Activated CD4-positive, alpha-beta T cell treated with anti-CD3 and anti-CD28 coated beads, Interleukin-2, amount 10 ng/mL, durations not matched to agents 7 days and 5 days (primary cell): ENCODE measurements at places on chromosomes 4 and X.

GRCh38 chrX:68659786-68660185 lies 12.3 kb downstream of the STARD8 start:
- no peak for DNase-seq

DNA sequence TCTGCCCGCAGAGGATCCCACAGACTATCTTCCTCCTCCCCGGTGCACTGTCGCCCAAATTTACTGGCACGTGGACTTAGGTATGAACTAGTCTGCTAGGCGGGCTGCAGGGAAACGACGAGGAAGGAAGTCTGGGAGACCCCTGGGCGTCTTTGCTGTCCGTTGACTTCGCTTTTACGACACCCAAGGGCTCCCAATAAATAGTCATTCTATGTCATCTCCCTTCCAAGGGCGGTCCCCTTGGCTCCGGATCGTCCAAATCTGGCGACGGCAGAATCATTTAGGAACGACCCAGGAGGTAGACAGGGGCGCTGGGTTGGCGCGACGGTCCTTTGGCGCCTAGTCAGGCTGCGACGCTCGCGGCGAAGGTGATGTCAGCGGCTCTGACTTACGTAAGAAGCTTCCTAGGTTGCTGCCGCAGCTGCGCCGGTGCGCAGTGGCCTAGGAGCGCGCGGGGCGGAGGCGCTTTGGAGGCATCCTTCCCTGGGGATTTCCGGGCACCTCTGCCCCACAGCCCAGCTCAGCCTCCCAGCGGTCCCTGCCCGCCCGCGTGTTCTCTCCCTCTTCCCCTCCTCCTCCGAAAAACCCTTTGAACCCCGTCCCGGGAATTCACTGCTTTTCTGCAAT lies 2.2 kb downstream of the NHS start:
- no peak for DNase-seq

- no peak for DNase-seq
Observed at GRCh38 chr4:41631523-41631922, 93.6 kb downstream of the LIMCH1 start.

DNA sequence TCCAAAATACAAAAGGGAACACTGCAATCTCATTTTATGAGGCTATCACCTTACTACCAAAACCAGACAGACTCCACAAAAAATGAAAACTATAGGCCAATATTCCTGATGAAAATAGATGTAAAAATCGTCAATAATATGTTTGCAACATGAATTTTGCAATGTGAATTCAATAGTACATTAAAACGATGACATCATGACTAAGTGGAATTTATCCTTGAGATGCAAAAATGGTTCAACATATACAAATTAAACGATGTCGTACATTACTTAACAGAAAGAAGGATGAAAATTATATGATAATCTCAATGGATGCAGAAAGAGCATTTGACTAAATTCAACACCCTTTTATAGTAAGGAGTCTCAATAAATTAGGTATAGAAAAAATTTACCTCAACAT lies 123.0 kb downstream of the AREG start:
- DNase-seq: no peak

DNA sequence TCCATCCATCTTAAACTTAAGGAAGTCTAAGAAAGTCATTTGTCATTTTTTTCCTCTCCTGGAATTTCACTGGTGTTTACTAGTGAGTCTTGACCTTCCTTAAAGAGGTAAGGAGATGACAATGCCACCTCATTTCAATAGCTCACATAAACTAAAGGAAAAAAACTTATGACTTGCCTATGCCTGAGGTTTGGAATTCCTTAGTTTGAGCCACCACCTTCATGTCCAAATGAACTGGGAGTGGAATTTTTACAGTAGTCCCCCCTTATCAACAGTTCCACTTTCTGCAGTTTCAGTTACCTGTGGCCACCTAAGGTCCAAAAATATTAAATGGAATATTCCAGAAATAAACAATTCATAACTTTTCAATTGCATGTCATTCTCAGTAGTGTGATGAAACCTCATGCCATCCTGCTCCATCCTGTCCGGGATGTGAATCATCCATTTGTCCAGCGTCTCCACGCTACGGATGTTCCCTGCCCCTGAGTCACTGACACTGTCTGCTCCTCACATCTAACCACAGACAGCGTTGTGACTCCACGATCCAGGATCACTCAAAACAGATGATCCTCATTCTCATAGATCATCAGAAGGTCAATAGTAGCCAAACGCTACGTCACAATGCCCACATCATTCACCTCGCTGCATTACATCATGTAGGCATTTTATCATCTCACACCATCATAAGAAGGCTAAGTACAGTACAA lies 177.4 kb downstream of the SH3KBP1 start:
- no peak for DNase-seq

- no peak for DNase-seq
Observed at GRCh38 chrX:96386981-96387380, 297.7 kb upstream of the DIAPH2 start.

DNA sequence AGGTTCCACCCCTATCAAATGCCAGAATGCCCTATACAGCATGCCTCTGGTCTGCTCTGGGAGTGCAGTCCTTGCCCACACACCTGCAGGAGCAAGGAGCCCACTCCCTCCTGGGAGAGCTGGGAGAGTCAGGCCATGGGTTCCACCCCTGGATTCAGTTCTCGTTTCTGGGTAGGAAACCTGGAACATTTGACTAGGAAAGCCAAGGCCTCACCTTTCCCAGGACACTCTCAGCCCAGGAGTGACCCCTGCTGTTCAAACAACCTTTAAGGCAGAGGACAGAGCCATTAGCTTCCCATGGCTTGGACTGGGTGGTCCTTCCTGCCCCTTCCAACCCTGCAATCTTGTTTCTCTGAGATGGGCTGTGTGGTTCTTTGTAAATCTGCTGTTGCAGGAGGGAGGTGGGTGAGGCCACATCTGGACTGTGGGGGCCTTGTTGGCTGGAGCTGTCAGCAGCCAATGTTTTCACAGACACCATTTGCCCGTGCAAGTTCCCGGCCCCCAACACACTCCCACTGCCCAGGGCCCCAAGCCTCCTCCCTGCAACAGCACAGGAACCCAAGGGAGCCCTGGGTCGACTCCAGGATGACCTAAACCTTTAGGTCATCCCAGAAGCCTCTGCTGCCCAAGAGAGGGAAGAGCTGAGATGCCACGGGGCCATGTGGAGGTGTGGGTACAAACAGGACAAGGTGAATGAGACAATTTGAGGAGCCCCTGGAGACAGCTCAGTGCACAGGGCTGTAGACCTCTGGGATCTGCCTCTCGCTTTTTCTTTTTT lies 104.4 kb downstream of the PJA1 start:
- DNase-seq: no peak

GRCh38 chr4:161186012-161186411 lies 977.8 kb downstream of the FSTL5 start:
- DNase-seq: no peak

DNA sequence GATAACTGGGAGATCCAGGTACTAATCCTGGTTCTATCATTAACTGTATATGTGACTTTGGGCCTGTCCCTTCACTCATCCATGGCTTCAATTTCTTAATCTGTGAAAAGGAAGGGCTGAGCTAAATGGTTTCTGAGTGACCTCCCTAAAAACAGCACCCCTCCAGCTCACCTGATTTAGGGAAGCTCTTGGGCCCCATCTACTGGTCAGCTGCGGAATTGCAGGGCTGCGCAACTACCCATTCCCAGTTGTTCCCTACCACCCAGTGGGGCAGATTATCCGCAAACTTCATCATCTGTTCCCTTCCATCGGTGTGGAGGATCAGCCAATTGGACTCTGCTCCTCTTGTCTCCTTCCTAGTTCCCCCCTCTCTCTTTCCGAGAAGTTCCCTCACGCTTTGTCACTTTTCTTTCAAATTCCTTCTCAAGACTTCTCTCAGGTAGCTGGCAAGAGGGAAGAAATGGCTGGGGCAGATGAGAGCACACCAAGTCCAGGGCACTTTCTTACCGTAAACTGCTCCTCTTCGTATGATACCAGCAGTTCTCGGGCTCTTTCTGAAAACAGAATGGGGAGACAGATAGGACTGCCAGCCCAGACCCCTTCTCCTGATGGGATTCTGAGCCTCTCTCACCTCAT lies 5.8 kb downstream of the LAS1L start:
- peak; percentile 41 for DNase-seq

DNA sequence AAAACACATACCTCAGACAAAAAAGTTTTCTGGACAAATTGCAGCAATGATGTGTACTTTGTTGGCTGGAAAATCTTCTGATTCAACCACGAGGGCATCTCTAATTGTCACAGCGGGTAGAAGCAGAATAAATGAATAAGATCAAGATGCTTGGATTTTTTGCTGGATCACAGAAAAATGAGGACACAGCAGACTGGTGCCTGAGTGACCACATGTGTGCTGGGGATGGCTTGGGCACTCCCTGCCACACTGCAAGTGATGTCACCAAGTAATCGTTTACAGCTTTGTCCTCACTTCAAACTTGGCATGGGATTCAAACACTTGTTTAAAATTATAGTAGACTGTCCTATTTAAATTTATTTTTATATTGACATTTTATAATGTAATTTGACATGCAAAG lies 557.0 kb downstream of the SPRY1 start:
- no peak for DNase-seq

DNA sequence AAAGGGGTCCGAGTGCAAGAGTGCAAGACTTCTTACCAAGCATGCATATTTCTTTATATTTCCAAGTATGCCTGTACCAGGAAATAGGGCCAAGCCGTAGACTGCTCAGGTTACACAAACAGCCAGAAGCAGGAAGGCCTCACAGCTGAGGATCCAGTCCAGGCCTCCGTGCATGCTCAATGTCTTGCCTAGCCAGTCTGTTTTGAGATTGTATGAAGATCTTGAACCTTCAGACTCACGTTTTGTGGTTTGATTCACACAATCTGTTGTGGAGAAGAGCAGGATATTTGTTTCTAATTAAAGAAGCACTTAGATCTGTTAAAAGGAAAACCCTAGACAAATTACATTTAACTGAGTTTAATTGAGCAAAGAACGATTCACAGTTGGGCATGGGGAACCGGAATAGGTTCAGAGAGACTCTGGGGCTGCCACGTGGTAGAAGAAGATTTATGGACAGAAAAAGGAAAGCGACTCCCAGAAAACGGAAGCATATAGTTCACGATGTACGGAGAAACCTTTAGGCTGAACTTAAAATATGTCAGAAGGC lies 1.2 kb downstream of the MGST2 start:
- DNase-seq: peak; percentile 40

DNA sequence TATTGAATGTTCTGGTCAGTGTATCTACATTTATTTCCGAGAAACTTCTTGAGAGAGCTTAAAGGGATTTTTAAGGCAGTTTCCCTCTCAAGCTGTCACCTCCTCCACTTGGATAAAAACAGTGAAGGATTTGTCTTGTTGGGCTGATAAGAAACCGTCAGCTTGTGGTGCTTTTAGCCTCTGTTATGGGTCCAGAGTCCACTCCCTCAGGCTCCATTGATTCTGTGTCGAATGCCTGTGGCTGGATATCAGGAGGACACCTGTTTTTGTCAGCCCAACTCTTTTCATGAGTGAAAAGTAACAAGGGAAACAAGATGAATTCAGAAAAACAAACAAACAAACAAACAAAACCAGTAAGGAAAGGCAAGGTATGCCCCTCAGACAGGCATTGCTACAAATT lies 12.4 kb downstream of the CLCN4 start:
- DNase-seq: no peak
